A549 treated with GW870086 at 1 μM for 4 hours (cell line): ENCODE measurements at places on chromosomes 12 and 14. TPM values are rescaled to one million over a fixed set of nuclear protein-coding genes. Genes with fewer than 3 reads are reported as not detected.

ATG101 gene
- 82.9 to 97.4 TPM (median 95.0 TPM) in 5 replicates for total RNA-seq

B4GALNT1 gene
- total RNA-seq = 34.5 to 48.1 TPM (median 42.6 TPM) in 5 replicates

MCRS1 gene
- 58.2 to 66.0 TPM (median 64.9 TPM) in 5 replicates for total RNA-seq

PROX2 gene
- total RNA-seq = not detected in 5 replicates

ESPL1 gene
- total RNA-seq = 14.8 to 21.4 TPM (median 18.5 TPM) in 5 replicates

SLCO1B1 gene
- 0.19 to 0.46 TPM (median 0.29 TPM) in 5 replicates for total RNA-seq
